CD4-positive, alpha-beta T cell treated with Interleukin-12 subunit alpha and Interleukin-12 subunit beta, for 1 hour (primary cell): ENCODE measurements at places on chromosomes 3 and 15.

GRCh38 chr3:23876923-23877322, 39.9 kb downstream of the NKIRAS1 start:
- DNase-seq = no peak

DNA sequence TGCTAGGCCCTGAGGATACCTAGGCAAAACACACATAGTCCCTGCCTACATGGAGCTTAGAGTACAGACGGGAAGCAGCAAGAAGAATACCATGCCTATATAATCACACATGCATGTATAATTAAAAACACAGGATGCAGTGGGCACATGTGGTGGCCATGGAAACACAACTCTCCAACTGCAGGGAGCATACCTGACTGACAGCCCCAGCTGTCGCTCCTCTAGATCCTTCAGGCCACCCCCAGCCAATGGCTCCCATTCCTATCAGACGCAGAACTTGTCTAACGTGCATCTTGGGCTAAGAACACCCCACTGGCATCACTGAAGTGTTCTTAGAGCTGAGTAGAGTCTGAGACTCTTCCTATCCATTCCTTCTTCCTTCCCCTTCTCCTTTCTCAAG, 125.5 kb upstream of the FRMD4B start:
- DNase-seq = no peak

GRCh38 chr3:173699353-173699752, 301.8 kb downstream of the NLGN1 start:
- DNase-seq = no peak

- no peak for DNase-seq
Observed at GRCh38 chr3:156516284-156516683, 38.6 kb downstream of the SSR3 start.

- no peak for DNase-seq
Observed at GRCh38 chr3:56025326-56025725, 442.9 kb downstream of the ERC2 start.

DNA sequence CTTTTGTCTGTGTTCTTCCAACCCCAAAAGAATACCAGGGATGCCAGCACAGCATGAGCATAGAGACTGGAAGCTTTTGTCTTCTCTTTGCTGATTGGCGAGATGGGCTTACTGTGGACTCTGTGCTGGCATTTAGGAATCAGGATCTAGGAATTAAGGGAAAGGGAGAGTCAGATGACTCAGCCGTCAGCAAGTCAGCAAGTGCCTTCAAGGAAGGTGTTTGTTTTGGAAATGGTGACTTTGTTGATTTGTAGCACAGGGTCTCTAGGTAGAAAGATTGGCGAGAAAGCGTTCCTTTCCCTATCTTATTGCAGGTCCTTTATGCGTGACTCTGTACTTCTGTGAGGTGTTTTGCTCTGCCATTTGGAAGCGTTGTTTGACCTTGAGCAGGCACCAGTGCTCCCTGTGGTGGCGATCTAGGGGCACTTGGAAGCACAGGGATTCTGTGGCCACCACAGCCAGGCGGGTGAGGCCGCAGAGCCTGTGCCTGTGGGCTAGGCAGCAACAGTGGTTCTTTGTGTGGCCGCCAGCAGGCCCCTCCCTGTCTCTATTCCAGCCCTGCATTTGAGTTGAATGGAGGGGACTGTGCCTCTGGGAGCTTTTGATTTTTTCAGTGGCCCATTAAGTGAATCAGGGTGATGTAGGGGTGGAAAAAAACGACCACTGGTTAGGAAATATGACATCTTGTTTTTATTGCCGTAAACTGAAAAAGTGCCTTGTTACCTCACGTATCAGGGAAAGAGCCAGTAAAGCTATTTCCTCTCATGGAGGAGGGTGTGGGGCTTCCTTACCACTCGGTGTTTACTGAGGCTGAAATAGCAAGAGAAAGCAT, 19.0 kb downstream of the FAN1 start:
- DNase-seq = no peak

GRCh38 chr3:60555686-60556354, 695.4 kb downstream of the FHIT start:
- no peak for DNase-seq

DNA sequence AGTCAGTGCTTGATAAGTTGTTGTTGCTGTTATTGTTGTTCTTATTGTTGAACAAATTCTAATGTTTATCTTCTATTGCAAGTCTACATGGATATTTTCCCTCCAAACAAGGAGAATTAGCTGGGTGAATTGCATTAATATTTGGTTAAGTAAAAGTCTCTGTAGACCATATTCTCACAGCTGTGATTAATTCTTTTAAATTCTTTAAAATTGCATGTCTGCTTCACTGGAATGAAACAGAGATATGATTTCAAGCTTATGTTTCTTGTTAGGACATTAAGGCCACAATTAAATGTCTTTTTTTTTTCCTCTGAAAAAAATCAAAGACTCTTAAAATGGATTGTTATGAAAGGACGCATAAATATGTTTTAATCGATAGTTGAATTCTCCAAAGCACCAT, 153.4 kb downstream of the EBLN2 start:
- no peak for DNase-seq

- DNase-seq = peak; percentile 88
Observed at GRCh38 chr15:50906954-50907600, 1.4 kb upstream of the AP4E1 start.

DNA sequence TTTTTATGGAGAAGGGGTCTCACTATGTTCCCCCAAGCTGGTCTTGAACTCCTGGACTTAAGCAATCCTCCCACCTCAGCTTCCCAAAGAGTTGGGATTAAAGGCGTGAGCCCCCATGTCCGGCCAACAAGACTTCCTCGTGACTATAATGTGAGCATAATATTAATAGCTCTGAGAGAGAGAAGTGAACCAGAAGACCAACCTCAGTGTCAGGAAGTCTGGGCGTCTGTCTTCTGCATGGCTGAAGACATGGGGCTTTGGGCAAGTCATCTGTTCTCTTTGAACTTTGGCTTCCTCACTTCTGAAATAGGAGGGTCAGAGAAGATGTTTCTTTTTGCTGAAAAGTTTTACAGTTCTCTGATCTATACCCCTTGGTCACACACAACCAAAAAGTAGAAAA, 92.1 kb downstream of the SLC49A4 start:
- no peak for DNase-seq

DNA sequence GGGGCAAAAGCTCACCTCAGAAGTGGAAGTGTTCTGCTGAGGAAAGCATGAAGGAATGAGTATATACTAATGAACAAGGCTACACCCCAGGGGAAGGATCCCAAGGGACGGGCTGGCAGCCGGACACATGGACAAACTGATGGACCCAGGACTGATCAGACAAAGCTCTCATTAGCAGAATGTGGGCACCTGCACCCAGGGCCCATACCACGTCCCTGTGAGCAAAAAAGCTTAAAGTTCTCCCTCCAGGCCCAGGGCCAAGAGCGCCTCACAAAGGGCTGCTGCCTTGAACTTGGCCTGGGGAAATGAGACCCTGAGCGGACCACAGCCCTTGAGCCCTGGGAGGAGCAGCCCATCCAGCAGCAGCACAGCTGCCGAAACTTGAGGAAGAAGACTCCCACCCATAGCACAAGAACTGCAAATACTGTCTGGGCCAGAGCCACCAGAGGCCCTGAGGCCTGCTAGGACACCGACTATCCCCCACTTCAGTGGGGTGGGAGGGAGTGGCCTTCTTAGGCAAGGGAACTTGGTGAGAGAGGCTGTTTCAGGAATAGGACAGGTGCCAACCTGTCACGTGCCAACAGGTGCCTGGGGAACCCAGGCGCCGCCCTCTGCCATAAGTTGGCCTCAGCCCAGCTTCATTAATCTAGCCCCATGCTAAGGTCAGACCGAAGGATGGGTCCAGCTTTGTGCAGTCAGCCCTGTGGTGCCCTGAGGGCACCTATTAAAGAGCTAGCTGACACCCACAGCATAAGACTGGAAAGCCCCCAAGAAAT, 2.3 kb upstream of the GMPPB start:
- no peak for DNase-seq

- no peak for DNase-seq
Observed at GRCh38 chr3:53571264-53571663, 76.9 kb downstream of the CACNA1D start.

DNA sequence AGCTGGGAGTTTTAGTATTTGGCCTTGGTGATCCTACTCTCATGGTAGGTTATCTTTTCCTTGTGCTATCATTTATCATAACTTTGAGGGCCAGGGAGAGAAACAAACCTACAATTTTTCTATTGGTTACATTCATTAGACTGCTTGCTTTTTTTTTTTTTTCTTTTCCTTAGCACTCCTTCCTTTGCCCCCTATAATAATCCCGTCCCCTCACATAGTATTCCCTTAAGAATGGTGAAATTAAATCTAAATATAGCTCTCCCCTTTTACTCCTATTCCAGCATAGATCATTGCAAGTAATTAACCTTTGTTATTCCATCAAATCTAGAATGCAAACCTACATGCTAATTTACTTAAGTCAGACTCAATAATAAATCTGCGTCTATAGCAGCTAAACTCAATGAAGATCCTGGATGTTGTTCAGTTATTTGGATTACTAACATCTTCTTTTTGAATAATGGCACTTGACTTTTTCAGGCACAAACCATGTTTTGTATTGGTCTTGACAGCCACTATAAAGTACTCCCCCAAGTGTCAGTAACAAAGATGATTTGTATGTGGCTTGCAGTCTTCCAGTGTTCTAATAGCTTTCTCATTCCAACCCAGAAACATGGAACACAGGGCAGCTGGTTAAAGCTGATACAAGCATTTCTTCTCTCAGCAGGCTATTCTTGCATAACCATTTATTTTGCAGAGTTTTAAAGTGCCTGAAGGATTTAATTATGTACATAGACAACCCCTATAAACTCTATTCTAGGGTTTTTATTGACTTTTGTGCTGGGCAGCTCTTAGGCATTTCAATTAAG, 420.6 kb downstream of the MECOM start:
- no peak for DNase-seq

- DNase-seq = no peak
Observed at GRCh38 chr3:27452368-27453090, 31.7 kb downstream of the SLC4A7 start.

DNA sequence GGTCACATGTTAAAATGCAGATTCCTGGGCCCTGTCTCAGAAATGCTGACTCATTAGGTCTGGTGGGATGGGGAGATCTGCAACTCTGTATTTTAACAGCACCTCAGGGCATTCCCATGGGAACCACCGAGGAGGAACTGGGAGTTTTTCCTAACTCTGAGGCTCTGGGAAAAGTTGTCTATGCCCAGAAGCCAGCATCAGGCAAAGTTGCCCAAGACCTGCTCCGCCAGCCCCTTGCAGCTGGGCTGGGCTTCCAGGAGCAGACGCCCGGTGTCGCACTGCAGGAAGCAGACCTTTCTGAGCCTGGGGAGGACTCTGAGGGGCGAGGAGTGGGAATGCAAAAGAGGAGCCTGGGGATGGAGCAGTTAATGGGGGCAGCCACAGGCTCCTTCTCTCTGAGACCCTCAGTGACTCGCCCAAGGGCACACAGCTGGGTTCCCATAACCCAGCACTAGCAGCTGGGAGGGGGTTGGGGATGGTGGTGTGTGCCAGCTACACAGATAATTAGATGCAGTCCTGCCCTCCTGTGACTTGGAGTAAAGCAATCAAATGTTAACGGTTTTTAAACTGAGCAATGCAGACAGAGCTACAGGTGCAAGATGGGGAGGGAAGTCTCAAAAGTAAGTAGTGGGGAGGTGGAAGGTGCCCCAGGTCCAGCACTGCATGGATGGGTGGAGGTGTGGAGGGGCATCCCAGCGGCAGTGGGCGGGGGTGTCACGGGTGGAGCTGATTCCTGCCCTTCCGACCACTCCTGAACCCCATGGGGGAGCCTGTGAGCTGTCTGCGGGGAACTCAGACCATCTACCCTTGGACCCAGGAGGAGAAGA, 100.4 kb downstream of the LSM3 start:
- no peak for DNase-seq

DNA sequence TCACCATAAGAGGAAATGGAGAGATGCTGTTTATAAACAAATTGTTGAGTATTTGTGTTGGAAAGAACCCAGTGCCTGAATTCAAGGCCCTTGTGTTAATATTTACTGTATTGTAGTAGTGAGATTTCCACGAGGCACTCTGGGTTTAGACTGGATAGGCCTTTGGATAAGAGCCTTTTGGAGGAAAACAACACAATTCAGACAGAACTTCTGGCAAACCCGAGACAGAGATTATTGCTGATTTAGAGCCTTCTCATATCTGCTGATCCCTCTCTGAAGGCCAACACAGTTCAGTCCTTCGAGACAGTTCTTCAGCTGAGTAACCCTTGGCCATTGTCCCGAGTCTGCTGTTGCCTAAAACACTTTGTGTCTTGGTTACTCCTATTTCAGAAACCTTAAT, 55.7 kb downstream of the LMCD1 start:
- DNase-seq = no peak

DNA sequence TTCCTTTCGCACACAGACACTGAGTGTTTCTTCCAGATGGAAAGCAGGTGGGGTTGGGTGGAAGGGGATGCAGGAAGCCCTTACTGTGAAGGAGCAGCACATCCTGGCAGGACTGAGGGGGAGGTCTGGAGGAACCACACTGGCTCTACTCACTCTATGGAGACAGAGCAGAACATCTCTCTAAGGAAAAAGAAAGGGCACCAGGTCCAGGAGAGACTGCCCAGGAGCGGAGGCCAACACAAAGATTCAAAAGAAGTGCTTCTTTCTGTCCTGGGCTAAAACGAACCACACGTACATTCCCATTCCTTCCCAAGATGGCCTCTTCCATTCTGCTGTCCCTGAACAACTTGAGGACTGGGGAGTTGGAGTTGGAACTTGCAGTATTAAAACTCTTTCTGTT, 13.8 kb upstream of the VIPR1 start:
- DNase-seq = no peak

- DNase-seq = no peak
Observed at GRCh38 chr3:148759430-148759829, 61.7 kb downstream of the AGTR1 start.

DNA sequence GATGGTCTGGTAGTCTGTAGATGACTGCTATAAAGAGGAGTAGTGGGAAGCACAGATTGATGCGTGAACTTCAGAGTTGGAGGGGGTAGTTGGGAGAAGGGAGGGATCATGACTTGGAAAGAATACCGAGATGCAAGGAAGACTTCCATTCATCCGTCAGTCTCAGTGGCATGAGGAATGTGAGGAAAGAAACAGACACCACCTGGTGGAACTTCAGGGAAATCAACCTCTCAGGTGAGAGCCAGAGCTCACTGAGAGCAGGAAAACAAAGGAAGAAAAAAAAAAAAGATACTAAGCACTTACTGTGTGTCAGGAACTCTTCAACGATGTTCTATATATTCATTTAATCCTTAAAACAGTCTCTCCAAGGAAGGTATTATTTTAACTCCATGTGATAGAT, 172.4 kb downstream of the OXSM start:
- DNase-seq = no peak

DNA sequence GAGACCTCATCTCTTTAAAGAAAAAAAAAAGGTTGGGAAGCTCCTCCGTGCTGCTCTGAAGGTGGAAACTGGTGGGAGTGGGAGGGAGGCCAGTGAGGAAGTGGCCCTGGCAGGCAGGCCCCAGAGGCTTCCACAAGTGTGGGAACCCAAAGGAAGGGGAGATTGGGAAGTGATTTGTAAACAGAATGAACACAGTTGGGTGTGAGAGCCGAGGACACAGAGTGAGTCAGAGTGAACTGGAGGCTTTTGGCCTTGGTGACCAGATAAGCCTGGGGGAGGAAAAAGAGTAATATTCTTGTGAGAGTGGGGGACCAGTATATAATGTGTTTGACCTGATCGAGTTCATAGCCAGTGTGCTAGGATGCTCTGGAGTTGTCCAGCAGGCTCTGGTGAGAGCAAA, 23.0 kb downstream of the MKRN2 start:
- DNase-seq = no peak
